Camera-type eye (tissue), 1 donor: ENCODE measurements at places on chromosomes 7 and 10. TPM values are rescaled to one million over a fixed set of nuclear protein-coding genes. Genes with fewer than 3 reads are reported as not detected.

Gene HABP2
- not detected for total RNA-seq

Gene BTBD16
- 0.16 TPM for total RNA-seq

Gene BNIP3
- 135 TPM for total RNA-seq

Gene PNLIP
- not detected for total RNA-seq

Gene EN2
- 0.11 TPM for total RNA-seq

Gene GDF10
- total RNA-seq: 10.0 TPM

Gene LIPK
- total RNA-seq: not detected

Gene PAX2
- total RNA-seq: 5.2 TPM

Gene BCAP29
- total RNA-seq: 112 TPM
